Daoy (cell line): ENCODE measurements at places on chromosomes 12 and 14. TPM values are rescaled to one million over a fixed set of nuclear protein-coding genes. Genes with fewer than 3 reads are reported as not detected.

GRCh38 chr12:57840726-57841125, 5.8 kb downstream of the CTDSP2 start:
- peak; percentile 42 for DNase-seq

GRCh38 chr12:132465269-132466190, 24.4 kb upstream of the FBRSL1 start:
- DNase-seq = peak; percentile 70

- DNase-seq = no peak
These were observed 692 bp upstream of the COX14 start for GRCh38 chr12:50111395-50111692.

GRCh38 chr14:99067141-99067920, 204.7 kb downstream of the BCL11B start:
- DNase-seq = no peak

DNA sequence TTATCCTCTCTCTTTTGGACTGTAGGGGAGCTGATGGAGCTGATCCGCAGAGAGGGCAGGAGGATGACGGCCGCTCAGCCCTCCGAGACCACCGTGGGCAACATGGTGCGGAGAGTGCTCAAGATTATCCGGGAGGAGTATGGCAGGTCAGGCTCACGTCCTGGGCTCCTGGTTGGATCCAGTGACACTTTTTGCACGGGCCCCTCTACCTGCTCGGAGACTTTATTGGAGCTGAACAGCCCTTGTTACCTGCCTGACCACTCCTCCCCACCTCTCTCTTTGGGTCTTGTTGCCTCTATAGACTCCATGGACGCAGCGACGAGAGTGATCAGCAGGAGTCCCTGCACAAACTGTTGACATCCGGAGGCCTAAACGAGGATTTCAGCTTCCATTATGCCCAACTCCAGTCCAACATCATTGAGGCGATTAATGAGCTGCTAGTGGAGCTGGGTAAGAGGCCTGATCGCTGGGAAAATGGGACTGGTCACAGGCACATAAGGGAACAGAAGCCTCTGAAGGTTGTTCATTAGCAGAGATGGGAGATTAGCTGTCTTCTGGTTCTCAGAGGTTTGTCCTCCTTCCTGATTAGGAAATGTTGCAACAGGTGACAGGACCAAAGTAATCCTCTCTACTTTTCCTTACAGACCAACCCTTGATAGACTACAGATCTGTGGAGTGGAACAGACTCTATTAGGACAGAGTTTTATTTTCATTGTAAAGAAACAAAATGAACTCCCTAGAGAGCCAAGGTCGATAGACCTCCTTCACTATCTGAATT, 718 bp downstream of the EIF2B2 start:
- DNase-seq = no peak

Gene KIF21A
- total RNA-seq = 17.2 and 23.8 TPM in 2 replicates

Gene PLEKHG3
- 21.8 and 30.9 TPM in 2 replicates for total RNA-seq

Gene TAS2R20
- 0.74 TPM in 1 of 2 replicates, not detected in the other for total RNA-seq

Gene GPR68
- total RNA-seq = 10.1 and 11.6 TPM in 2 replicates
